Heart right ventricle (tissue), 16 donors: ENCODE measurements at places on chromosomes 11 and 22. TPM values are rescaled to one million over a fixed set of nuclear protein-coding genes. Genes with fewer than 3 reads are reported as not detected.

DNA sequence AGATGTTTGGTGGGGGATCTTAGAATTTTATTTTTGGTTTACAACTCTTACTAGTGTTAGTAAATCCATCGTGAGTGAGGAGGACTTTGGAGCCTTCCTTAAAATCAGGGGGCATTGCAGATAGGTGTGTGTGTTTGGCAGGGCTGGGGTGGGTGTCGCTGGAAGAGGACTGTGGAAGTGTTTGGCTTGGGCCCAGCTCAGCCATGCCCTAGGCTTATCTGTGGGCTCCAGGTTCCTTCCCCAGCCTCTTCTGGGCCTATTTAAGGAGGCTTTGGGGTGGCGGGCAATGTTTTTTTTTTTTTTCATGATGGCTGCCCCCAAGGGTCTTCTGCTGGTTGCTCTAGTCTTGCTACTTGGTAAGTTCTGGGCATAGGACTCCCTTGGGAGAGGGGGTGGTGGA, 22.1 kb downstream of the MTFP1 start:
- H3K4me3 ChIP-seq, result no peak overlapping the region
- no peaks in the 10 kb centered on the region for H3K36me3 ChIP-seq
- no peak for DNase-seq
- peaks cover 31% of the 10 kb centered on the region for H3K27me3 ChIP-seq
- no peaks in the 10 kb centered on the region for H3K4me1 ChIP-seq

GRCh38 chr22:42314709-42315391, 44.4 kb upstream of the TCF20 start:
- H3K36me3 ChIP-seq, result no peaks in the 10 kb centered on the region
- peaks cover 10% of the 10 kb centered on the region for H3K27me3 ChIP-seq
- no peak for DNase-seq
- no peak overlapping the region for H3K4me3 ChIP-seq
- H3K4me1 ChIP-seq, result peaks cover 8% of the 10 kb centered on the region
- H3K27ac ChIP-seq, result no peak overlapping the region

DNA sequence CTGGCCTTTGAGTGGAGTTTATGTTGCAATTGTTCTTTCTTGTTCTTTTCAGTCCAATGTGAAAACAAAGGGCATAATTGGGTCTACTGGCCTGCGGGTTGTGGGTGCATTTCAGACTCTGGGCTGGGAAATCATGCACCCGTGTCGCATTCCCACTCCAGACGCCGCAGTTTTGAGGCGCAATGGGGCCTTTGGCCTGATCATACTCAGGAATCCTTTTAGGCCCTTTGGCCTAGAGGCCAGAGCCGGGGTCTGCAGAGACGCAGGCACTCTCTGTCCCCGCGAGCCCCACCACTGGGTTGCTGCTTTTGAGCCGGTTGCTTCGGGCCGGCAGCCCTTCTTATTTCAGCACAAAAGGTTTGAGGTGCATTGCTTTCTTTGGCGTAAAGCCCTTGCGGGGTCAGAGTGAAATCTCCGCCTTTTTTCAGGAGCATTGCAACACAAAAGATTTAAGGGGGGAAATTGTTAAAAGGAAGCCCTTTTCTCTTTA, 48.4 kb upstream of the DBX1 start:
- DNase-seq, result no peak
- no peaks in the 10 kb centered on the region for H3K36me3 ChIP-seq
- H3K4me3 ChIP-seq, result no peak overlapping the region
- no peaks in the 10 kb centered on the region for H3K4me1 ChIP-seq
- H3K27me3 ChIP-seq, result peaks cover 60% of the 10 kb centered on the region

- no peak within 1 kb of the TSS for H3K4me3 ChIP-seq
- H3K4me1 ChIP-seq, result peaks cover 1% of the 10 kb centered on the region
- H3K36me3 ChIP-seq, result no peaks in the 10 kb centered on the region
- no peak for DNase-seq
- H3K27me3 ChIP-seq, result no peaks in the 10 kb centered on the region
- H3K27ac ChIP-seq, result no peak within 1 kb of the TSS
Measured at GRCh38 chr22:39959640-39960447, at the start of gene TMA7B. Gene TMA7B, plus strand, starts transcription at chr22:39960397. Its CDS starts 3,978 bp downstream, at chr22:39964375.

GRCh38 chr11:3035333-3035732, 21.9 kb downstream of the CARS1 start:
- H3K4me3 ChIP-seq, result no peak overlapping the region
- DNase-seq, result no peak
- H3K27ac ChIP-seq, result no peak overlapping the region
- peaks cover 3% of the 10 kb centered on the region for H3K4me1 ChIP-seq

- DNase-seq, result no peak
- peak overlapping the region; percentile 36 for H3K27ac ChIP-seq
- no peaks in the 10 kb centered on the region for H3K27me3 ChIP-seq
- no peaks in the 10 kb centered on the region for H3K36me3 ChIP-seq
- H3K4me3 ChIP-seq, result no peak overlapping the region
Measured at GRCh38 chr22:24337894-24338645, 67.4 kb downstream of the SPECC1L start.

The CCDC116 gene
- 0.28 TPM for total RNA-seq

- H3K4me3 ChIP-seq, result no peak overlapping the region
- H3K27ac ChIP-seq, result no peak overlapping the region
- H3K4me1 ChIP-seq, result no peaks in the 10 kb centered on the region
- no peak for DNase-seq
- no peaks in the 10 kb centered on the region for H3K36me3 ChIP-seq
Measured at GRCh38 chr11:15145615-15146014, 30.9 kb downstream of the INSC start.

The PANX3 gene
- not detected for total RNA-seq

GRCh38 chr11:110431051-110431672, 1.4 kb downstream of the FDX1 start:
- H3K27me3 ChIP-seq, result no peaks in the 10 kb centered on the region
- H3K27ac ChIP-seq, result peak overlapping the region; percentile 96
- peak overlapping the region; percentile 94 for H3K4me3 ChIP-seq
- DNase-seq, result no peak
- H3K4me1 ChIP-seq, result peaks cover 45% of the 10 kb centered on the region

DNA sequence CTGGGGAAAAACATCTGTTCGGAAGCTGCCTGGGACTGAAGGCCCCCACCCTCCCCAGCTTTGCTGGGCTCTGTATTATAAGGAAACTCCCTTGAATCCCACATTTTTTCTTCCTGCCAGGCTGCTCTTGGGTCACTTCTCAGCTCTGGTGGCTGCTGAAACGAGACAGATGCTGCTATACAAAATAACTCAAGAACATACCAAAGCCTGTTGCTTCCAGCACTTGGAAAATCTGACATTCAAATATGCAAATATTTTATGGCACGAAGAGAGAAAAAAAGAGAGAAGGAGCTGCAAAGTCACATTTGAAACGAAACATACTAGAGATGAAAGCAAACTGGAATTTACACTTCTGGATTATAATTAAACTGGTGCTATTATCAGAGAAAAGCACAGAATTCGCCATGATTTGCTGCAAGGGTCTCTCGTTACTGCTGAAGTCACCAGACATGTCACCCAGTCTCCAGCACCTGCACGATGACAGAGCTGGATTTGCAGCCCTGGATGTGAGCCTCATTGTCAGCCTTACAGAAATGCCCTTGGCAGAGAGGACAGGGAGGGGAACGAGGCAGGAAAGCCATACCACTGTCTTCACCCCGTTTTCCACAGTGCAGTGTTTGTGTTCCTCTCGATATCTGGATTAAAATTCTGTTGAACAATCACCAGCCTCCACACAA, 47.9 kb upstream of the IGSF9B start:
- H3K4me3 ChIP-seq, result no peak overlapping the region
- no peaks in the 10 kb centered on the region for H3K27me3 ChIP-seq
- H3K36me3 ChIP-seq, result no peaks in the 10 kb centered on the region
- H3K27ac ChIP-seq, result peak overlapping the region; percentile 52

DNA sequence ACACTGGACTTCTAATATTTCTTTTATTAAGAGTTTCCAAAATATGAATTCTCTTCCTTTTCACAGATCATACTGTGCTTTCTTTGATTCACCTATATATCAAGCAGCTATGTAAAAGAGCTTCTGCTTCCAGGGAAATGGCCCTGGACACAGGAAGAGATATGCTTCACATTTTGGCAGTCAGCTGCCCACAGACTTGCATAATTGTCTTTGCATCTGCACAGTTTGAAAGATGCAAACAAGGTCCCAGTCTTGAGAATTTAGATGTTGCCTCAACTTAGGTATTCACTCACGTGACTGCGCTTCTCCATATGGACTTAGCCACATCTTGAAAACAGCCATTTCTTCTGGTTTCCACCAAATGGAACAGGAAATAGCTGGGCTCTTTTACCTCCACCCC, 92.3 kb upstream of the POU2AF2 start:
- H3K27ac ChIP-seq, result no peak overlapping the region
- no peak for DNase-seq
- H3K4me3 ChIP-seq, result no peak overlapping the region
- no peaks in the 10 kb centered on the region for H3K27me3 ChIP-seq
- H3K4me1 ChIP-seq, result peaks cover 5% of the 10 kb centered on the region

The LRRC56 gene
- total RNA-seq, result 0.49 TPM

The TPBGL gene
- total RNA-seq, result 0.23 TPM

- H3K27ac ChIP-seq, result no peak overlapping the region
- H3K27me3 ChIP-seq, result peaks cover 29% of the 10 kb centered on the region
Measured at GRCh38 chr22:20636945-20637344, 129.5 kb downstream of the MED15 start.

DNA sequence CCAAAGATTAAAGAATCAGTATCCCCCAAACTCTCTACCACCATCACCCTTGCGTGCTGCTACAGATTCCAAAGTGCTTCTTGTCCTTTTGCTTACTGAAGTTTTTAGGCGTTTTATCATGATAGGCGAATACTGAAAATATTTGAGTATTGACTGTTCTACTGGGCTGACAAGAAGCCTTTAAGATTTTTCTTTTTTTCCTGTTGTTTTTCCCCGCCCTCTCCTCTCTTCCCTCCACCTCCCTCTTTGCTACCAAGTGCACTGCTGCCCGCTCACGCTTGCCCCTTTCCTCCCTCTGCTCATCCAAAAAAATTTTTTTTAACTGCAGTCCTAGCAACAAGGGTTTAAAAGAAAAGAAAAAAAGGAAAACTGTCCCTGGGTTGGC, 679 bp downstream of the SPCS2 start:
- H3K27ac ChIP-seq, result peak overlapping the region; percentile 87
- no peak for DNase-seq
- peaks cover 57% of the 10 kb centered on the region for H3K4me1 ChIP-seq
- no peaks in the 10 kb centered on the region for H3K27me3 ChIP-seq
- peak overlapping the region; percentile 50 for H3K4me3 ChIP-seq

The LINC01488 gene
- total RNA-seq, result not detected

- no peak overlapping the region for H3K4me3 ChIP-seq
- DNase-seq, result no peak
- no peaks in the 10 kb centered on the region for H3K4me1 ChIP-seq
Measured at GRCh38 chr11:118705111-118705741, 25.8 kb upstream of the TREH start.

The DDIAS gene
- 1.3 TPM for total RNA-seq

DNA sequence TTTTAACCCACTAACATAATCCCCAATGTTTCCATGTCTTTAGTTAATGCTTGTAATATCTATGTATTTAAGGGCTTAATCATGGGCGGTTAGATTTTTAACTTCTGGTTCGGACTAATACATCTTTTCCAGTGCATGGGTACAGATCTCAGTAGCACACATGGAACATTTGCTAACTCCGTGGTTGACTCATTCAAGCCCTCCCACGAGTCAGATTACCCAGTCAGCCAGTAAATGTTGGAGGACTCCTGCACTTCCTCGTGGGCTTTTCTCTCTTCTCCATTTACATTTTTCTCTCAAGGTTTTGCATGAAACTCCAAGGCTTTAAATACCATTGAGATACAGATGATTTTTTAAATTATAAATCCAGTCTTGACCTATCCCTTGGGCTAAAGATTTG, 313.9 kb downstream of the ST3GAL4 start:
- no peak overlapping the region for H3K4me3 ChIP-seq
- H3K27me3 ChIP-seq, result peaks cover 61% of the 10 kb centered on the region
- H3K27ac ChIP-seq, result no peak overlapping the region
- no peak for DNase-seq
- no peaks in the 10 kb centered on the region for H3K4me1 ChIP-seq

DNA sequence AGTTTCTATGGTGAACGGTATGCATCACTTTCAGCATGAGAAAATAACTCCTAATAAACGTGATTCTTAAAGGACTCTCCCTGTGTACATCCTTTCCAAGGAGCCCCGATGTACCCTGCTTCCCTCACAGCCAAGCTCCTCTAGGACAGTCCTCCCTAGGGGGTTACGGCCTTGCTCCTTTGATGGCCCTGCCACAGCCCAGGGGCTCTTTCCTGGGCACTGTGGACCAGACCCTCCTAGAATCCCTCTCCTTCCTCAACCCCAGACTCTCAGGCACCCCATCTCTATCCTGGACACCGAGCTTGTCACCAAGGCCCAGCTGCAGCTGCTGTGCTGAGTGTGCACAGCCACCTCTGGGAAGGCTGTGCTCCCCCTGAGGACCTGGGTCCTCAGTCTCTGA, 3.9 kb upstream of the SAMM50 start:
- H3K4me3 ChIP-seq, result no peak overlapping the region
- no peaks in the 10 kb centered on the region for H3K36me3 ChIP-seq
- peaks cover 15% of the 10 kb centered on the region for H3K4me1 ChIP-seq

The PACSIN2 gene
- 60.7 TPM for total RNA-seq

The FAM89B gene
- total RNA-seq, result 25.4 TPM

The HIC2 gene
- 2.2 TPM for total RNA-seq

DNA sequence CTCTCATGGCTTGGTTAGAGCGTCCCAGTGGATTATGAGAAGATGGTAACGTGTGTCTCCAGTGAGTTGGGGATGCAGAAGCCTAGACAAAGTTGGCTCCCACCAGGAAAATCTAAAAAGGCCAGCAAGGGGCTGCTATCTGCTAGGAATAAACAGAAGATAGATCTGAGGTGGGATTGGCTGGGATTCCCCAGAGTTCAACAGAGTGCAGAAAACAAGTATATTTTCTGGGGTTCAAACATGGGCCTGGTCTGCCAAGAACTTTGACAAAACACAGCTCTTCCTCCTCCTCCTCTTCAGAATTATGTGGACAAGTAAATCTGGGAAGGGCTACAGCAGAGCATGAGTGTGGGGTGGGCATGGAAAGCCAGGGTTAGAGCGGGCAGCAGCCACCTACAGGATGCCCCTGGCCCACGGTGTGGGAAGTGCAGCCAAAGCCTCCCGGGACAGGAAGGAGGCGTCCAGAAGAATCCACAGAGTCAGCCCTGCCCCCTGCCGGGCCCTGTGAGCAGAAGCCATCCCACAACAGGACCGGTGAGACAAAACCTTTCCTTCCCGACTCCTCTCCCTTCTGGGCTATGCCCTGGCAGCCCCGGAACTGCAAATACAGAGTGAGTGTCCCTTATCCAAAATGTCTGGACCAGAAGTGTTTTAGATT, 67.1 kb downstream of the CD82 start:
- peaks cover 10% of the 10 kb centered on the region for H3K4me1 ChIP-seq
- H3K27ac ChIP-seq, result peak overlapping the region; percentile 26
- peak; percentile 51 for DNase-seq
- no peaks in the 10 kb centered on the region for H3K36me3 ChIP-seq

The AMBRA1 gene
- 17.8 TPM for total RNA-seq

- H3K27me3 ChIP-seq, result peaks cover 32% of the 10 kb centered on the region
- H3K36me3 ChIP-seq, result no peaks in the 10 kb centered on the region
Measured at GRCh38 chr22:43921370-43921769, 2.2 kb upstream of the PNPLA3 start.

- no peaks in the 10 kb centered on the region for H3K36me3 ChIP-seq
- DNase-seq, result no peak
- no peaks in the 10 kb centered on the region for H3K4me1 ChIP-seq
- no peak overlapping the region for H3K27ac ChIP-seq
- H3K4me3 ChIP-seq, result no peak overlapping the region
- H3K27me3 ChIP-seq, result no peaks in the 10 kb centered on the region
Measured at GRCh38 chr22:47333625-47334024, 571.2 kb downstream of the TBC1D22A start.

GRCh38 chr11:122319691-122320620, 203.9 kb upstream of the BLID start:
- H3K27ac ChIP-seq, result no peak overlapping the region
- no peak overlapping the region for H3K4me3 ChIP-seq
- no peaks in the 10 kb centered on the region for H3K36me3 ChIP-seq
- no peaks in the 10 kb centered on the region for H3K4me1 ChIP-seq
- H3K27me3 ChIP-seq, result no peaks in the 10 kb centered on the region

GRCh38 chr22:19665784-19666672, 48.3 kb upstream of the SEPTIN5 start:
- DNase-seq, result no peak
- no peaks in the 10 kb centered on the region for H3K27me3 ChIP-seq
- peaks cover 52% of the 10 kb centered on the region for H3K4me1 ChIP-seq
